AG10803 (cell line): ENCODE measurements at places on chromosomes 1 and 21.
A peak's percentile ranks its signal among the peaks of the same experiment; 100 is the strongest.

DNA sequence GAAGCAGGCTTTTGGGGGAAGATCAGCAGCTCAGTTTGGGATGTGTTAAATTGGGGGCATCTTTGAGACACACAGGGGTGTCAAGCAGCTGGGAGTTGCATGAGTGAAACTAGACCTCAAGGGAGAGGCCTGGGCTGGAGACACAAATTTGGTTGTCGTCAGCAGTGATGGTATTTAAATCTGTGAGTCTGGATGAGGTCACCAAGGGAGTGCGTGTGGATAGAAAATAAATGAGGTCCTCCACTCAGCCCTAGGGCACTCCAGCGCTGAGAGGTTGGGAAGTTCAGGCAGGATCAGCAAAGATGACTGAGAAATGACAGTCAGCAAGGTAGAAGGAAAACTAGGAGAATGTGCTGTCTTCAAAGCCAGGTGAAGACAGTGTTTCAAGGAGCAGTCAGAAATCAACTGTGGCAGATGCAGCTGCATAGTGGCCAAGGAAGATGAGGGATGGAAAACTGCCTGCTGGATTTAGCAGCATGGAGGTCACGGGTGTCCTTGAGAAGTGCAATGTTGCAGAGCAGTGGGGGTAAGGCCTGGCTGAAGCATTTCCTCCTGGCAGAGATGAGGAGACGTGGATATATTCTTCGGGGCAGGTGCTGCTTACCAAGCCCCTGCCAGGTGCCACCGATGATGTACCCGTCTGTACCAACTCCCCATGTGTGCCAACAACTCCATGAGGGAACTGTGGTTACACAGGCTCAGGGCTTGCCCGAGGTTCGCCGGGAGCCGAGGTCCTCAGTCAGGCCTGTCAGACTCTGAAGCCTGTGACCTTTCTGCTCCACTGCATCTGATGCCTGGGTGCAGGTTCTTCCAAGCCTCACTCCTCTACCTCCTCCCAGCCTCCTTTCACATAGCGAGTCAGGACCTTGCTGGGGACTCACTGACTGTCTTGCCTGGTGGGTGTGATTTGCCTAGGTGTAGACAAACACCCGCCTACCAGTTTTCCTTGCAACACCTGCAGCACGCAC lies 11.3 kb downstream of the MAP7D1 start:
- DNase-seq, result peak; percentile 54

DNA sequence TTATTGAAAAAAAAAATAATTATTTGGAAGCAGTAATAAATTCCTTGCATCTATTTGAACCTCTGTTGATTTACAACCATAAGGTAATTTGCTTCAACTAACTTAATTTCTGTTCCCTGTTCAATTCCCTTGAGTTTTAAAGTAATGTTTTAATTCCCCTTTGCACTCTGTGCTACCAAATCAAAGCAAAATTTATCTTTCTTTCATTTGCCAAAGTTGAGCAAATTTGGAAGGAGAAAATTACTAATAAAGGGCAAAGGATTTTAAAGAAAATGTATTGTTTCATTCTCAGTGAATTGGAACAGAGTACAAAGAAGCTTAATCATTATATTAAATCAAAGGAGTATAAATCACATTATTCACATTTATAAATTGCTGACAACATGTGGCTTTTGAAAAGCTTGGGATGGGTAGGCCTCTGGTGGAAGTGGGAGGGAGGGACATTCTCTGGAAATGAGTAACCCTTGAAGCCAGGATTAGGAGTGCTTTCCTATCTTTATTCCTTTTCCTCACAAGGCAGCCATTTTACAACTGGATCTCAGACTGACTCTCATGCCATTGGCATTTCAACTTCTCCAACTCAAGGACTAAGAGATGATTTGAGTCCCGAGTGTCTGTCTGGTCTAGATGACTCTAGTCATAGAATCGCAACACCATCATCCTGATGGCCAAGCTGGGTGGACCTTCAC lies 331.6 kb upstream of the DUSP10 start:
- peak; percentile 90 for DNase-seq

DNA sequence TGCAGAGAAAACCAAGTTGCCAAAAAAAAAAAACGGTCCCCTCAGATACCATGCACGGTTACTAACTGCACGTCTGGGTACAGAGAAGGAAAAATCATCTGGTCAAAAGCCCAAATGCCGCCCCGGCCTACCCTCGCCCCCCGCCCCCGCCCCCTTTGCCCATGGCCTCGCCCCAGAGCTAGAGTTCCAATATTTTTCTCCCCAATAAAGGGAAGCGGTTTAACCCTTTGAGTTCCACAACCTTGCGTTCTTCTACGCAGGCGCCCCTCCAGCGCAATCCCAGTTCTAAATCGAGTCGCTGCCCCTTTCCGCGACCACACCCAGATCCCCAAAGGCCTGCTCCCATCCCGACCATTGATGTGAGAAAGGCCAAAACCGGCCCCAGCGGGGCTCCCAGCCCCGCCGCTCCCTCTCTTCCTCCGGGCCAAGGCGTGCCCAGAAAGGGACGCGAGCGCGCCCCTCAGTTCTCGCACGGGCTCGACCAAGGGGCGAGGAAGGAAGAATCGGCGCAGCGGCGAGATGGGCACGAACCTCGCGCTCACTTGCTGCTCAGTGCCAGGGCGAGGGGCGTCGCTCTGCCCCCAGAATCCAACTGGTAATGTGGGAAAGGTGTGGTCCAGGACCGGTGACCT lies 797 bp downstream of the WDR47 start:
- peak; percentile 8 for DNase-seq

DNA sequence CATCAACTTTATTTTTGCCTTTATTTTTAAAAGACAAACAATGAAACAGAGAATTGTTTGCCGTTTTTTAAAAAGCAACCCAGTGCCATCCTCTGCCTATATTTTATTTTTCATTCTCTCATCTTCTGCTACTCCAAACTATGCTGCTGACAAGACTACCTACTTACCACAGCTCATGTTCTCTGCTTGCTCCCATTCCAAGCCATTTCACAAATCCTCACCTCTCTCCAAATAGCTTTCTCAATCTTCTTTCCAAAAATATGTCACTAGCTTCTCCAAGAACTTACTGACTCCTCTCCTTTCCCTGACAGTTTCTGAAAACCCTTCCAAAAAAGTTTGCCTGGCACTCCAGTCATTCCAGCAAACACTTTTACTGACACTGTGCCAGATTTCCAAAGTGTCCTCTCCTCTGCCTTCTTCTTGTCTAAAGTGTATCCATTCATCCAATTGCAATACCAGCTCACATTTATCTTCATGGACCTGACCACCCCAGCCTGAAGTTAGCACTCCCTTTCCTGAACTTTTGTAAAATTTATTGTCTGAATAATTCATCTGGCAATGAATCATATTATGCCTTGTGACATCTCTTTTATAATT lies 766.5 kb upstream of the B3GALT2 start:
- no peak for DNase-seq

DNA sequence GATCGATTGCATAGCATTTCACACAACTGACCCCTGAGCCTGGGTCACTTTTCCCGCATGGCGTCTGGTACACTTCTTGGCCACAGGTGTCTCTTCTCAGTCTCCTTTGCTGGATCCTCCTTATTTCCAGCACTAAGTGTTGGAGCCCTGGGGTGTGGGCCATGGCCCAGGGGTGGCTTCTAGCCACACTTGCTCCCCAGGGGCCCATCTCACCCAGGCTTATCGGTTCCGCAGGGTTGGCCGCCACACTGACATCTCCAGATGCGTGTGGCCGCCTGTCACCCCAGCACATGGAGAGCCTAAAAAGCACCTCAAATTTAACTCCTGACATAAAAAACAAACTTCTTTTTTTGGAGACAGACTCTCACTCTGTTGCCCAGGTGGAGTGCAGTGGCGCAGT lies 2.4 kb downstream of the THAP3 start:
- DNase-seq, result no peak

- no peak for DNase-seq
These were observed 11.5 kb upstream of the SLC2A7 start for GRCh38 chr1:9037476-9038337.

DNA sequence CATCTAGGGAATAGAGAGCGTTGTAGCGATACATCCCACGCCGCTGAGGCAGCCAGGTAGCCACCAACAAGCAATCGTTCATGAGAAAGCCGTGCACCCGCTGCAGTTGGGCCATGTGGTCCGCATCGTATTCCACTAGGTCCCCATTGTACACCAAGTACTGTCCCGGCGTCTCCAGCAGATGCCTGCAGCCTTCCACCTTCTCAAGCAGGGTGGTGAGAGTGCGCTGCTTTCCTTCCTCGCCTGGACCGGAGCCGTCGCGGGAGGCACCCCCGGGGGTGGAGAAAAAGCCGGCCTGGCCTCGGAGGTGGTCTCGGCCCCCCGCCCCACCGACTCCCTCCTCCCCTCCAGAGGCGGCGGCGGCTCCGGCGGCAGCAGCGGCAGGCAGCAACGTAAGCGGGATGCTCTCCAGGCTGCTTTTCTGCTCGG lies 595 bp downstream of the EXOC8 start:
- DNase-seq, result no peak

DNA sequence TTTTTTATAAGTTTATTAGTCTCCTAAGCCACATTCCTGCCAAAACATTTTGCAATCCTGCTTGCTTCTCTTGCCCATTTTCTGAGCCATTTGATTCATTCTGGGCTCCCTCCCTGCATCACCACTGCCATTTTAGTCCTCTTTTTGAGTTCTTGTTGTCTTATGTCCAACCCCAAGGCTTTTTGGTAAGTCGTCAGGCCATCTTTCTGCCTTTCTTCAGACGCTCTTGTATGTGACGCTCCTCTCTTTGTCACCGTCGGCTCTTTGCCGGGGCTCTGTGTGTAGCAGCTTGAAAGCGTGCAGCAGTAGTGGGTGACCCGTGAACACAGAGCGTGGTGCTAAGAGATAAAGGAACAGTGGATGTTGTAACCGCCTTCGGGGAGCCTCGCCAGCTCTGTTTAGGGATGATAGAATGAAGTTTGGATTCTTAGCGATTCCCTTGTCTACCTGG lies 14.6 kb downstream of the HUNK start:
- peak; percentile 58 for DNase-seq

DNA sequence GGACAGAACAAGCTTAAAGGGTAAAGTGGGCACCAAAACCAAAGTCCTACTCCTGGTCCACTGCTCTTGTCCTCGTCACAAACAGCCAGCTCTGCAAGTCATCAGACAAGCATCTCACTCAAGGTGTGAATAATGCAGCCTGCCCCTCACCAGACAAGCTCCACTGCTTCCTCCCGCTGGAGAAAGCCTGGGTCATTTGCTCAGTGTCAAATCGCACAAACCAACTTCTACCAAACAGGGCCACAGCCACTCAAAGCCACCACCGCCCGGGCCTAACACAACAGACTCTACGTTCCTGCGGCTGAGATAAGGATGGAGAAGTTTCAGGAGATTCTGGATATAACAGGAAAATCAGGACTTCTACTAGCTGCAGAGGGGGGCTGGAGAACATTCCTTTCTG lies 3.3 kb downstream of the SSBP3 start:
- DNase-seq, result no peak

- DNase-seq, result no peak
These were observed 72.0 kb upstream of the TLR5 start for GRCh38 chr1:223215026-223215425.

DNA sequence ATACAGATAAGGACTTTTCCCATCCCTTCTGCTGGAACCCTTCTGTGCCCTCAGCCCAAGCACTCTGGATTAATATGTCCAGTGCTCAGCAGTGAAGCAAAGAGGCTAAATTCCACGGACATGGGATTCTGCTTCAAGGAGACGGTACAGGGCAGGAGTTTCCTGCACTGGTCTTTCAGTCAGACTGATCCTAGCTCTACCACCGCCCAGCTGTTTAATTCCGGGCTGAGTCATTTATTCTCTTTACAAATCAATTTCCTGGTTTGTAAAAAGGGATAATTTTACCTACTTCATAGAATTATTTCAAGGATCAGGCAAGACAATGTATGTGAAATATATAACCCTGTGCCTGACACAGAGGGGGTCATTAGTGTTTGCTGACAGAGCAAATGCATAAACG lies 41.6 kb upstream of the NRDC start:
- DNase-seq, result no peak

- no peak for DNase-seq
These were observed 66.7 kb downstream of the BARHL2 start for GRCh38 chr1:90650401-90650800.

GRCh38 chr1:166950156-166950555 lies 25.2 kb downstream of the ILDR2 start:
- no peak for DNase-seq

- peak; percentile 33 for DNase-seq
These were observed 5.6 kb upstream of the LACTBL1 start for GRCh38 chr1:22978299-22978698.
